Smooth muscle cell of bladder (primary cell): ENCODE measurements at places on chromosomes 11 and 22. TPM values are rescaled to one million over a fixed set of nuclear protein-coding genes. Genes with fewer than 3 reads are reported as not detected.

RAB36 gene
- 2.4 and 2.7 TPM in 2 replicates for total RNA-seq

DRD2 gene
- not detected in 2 replicates for total RNA-seq

RHBDD3 gene
- 15.3 and 18.5 TPM in 2 replicates for total RNA-seq

TMPRSS4 gene
- total RNA-seq = not detected in 2 replicates

GAS2 gene
- total RNA-seq = 0.65 and 0.85 TPM in 2 replicates

LMO2 gene
- 0.09 and 0.14 TPM in 2 replicates for total RNA-seq

XKR3 gene
- not detected in 2 replicates for total RNA-seq

CASP5 gene
- 0.14 TPM in 1 of 2 replicates, not detected in the other for total RNA-seq

COX8A gene
- 347 and 502 TPM in 2 replicates for total RNA-seq

SSRP1 gene
- total RNA-seq = 56.2 and 65.6 TPM in 2 replicates

GLB1L3 gene
- not detected in 2 replicates for total RNA-seq

OR4A16 gene
- total RNA-seq = not detected in 2 replicates

CBX7 gene
- total RNA-seq = 3.4 and 6.6 TPM in 2 replicates

GSC2 gene
- not detected in 2 replicates for total RNA-seq

CACNA1I gene
- total RNA-seq = under 0.01 TPM in 2 replicates

SPA17 gene
- 10.3 and 12.4 TPM in 2 replicates for total RNA-seq

RIN1 gene
- 9.7 and 16.2 TPM in 2 replicates for total RNA-seq

LINC01488 gene
- total RNA-seq = not detected in 2 replicates

KIF18A gene
- 2.6 and 5.5 TPM in 2 replicates for total RNA-seq

GPHA2 gene
- not detected in 2 replicates for total RNA-seq

SCGB1D2 gene
- not detected in 2 replicates for total RNA-seq

C11orf52 gene
- 0.83 TPM in 1 of 2 replicates, not detected in the other for total RNA-seq

DEUP1 gene
- total RNA-seq = not detected in 2 replicates

SCGB2A2 gene
- not detected in 2 replicates for total RNA-seq

INCENP gene
- total RNA-seq = 5.8 and 7.5 TPM in 2 replicates

HBE1 gene
- 0.14 TPM in 1 of 2 replicates, not detected in the other for total RNA-seq

CAPRIN1 gene
- 145 and 164 TPM in 2 replicates for total RNA-seq

KCNJ11 gene
- not detected in 2 replicates for total RNA-seq

MISFA gene
- 0.18 and 0.71 TPM in 2 replicates for total RNA-seq

FAM168A gene
- 12.2 and 14.6 TPM in 2 replicates for total RNA-seq

SMPD1 gene
- 27.9 and 35.1 TPM in 2 replicates for total RNA-seq

MMP11 gene
- total RNA-seq = 9.2 and 19.8 TPM in 2 replicates

EFCAB6 gene
- total RNA-seq = 2.0 and 2.1 TPM in 2 replicates

RIMBP3C gene
- 0.14 and 0.18 TPM in 2 replicates for total RNA-seq

EMID1 gene
- 0.37 and 1.00 TPM in 2 replicates for total RNA-seq

CRYBB2 gene
- not detected in 2 replicates for total RNA-seq

RAB38 gene
- 1.4 and 1.5 TPM in 2 replicates for total RNA-seq

DEFB131B gene
- not detected in 2 replicates for total RNA-seq

SMIM38 gene
- 0.14 and 0.28 TPM in 2 replicates for total RNA-seq

OR2AT4 gene
- not detected in 2 replicates for total RNA-seq

FGF19 gene
- total RNA-seq = not detected in 2 replicates
